ENCODE measurements at places on chromosomes 5 and 9.

DNA sequence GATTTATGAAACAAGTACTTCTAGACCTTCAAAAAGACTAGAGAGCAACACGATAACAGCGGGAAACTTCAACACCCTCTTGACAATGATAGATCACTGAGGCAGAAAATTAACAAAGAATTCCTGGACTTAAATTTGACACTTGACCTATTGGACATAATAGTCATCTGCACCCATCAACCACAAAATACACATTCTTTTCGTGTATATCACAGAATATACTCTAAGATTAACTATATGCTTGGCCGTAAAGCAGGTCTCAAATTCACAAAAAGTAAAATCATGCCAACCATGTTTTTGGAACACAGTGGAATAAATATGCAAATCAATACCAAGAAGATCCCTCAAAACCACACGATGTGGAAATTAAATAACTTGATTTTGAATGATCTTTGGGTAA, 559.4 kb downstream of the DNAH5 start:
- DNase-seq, result no peak

GRCh38 chr5:113233606-113234005, 201.2 kb downstream of the TSSK1B start:
- DNase-seq, result no peak

DNA sequence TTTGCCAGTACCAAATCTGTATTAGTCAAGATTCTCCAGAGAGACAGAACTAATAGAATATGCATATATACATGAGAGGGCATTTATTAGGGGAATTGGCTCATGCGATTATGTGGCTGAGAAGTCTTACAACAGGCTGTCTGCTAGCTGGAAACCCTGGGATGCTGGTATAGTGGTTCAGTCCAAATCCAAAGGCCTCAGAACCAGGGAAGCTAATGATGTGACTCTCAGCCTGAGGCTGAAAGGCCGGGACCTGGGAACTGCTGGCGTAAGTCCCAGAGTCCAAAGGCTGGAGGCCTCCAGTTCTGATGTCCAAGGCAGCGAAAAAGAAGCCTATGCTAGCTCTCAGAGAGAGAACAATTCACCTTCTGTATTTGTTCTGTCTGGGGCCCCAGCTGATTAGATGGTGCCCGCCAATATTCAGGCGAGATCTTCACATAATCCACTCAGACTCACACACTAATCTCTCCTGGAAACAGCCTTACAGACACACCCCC, 84.1 kb downstream of the KIAA1958 start:
- DNase-seq, result no peak

DNA sequence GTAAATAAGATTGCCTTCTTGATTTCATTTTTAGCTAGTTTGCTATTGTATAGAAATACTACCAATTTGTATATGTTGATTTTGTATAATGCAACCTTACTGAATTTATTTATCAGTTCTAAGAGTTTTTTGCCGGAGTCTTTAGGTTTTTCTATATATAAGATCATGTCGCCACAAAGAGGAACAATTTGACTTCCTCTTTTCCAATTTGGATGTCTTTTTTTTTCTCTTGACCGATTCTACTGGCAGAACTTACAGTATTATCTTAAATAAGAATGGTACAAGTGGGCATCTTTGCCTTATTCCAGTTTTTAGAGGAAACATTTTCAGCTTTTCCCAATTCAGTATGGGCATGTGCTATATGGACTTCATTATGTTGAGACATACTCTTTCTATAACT, 624.7 kb upstream of the ACO1 start:
- no peak for DNase-seq

DNA sequence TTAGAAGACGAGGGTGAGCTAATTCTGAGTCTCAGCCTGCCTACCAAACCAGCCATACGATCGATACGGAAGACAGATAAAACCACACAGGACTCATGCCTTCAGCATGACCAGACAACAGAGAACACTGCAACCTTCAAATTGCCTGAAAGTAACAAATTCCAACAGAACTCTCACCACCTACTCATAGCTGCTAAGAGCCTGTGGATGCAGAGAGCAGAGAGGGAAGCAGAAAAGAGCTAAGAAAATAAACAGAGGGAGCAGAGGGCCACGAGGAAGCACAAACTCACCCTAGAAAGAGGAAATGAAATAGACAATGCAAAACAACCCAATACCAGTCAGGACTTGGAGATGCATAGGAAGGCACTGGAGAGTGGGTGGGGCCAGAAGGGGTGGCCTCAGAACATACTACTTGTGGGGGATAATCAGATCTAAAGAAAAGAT, 86.7 kb upstream of the TAS2R1 start:
- no peak for DNase-seq

DNA sequence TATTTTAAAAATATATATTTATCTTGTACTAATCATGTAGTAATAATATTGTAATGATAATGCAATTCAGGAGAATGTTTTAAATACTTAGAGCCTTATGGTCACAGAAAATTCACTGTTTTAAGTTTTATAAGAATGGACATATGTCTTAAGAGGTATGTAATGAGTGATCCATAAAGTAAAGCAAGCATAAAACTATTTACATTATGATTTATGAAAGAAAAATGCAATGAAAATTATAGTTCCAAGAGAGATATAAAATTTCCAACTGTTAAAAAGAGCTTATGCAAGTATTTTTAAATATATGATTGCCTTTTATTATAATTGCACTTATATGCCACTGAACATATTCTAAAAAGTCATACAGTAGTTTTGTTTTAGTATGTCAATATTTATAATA, 157.5 kb upstream of the TARS1 start:
- no peak for DNase-seq

Data from NCI-H1092 (cell line).